Left lobe of liver (tissue), 2 donors: ENCODE measurements at places on chromosomes 1 and 21.

GRCh38 chr1:181479137-181479745 lies 4.1 kb upstream of the CACNA1E start:
- peak; percentile 54 for DNase-seq

- no peak for DNase-seq
These were observed 717.2 kb downstream of the NCAM2 start for GRCh38 chr21:21715266-21715969.

DNA sequence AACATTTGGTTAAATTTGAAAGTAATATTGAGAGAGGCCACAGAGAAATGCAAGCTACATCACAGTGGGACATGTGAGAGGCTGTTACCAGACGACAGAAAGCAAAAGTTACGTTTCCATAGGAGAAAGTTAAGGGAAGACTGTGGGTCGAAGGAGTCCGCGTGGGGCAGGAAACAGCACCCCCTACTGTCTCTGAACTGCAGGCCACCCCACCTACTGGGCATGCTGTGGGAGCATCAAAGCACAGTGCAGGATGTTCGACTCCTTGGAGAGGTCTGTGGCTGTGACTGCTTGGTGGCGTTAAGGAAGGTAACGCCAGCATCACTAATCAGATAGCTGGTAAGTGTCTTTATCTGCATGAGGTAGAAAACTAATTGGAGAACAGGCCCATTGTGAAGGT lies 123.9 kb downstream of the PTBP2 start:
- DNase-seq: peak; percentile 66

GRCh38 chr1:192342842-192343241 lies 26.1 kb downstream of the RGS21 start:
- DNase-seq: no peak
